Mesendoderm (in vitro differentiated cells): ENCODE measurements at places on chromosomes 4 and X.

DNA sequence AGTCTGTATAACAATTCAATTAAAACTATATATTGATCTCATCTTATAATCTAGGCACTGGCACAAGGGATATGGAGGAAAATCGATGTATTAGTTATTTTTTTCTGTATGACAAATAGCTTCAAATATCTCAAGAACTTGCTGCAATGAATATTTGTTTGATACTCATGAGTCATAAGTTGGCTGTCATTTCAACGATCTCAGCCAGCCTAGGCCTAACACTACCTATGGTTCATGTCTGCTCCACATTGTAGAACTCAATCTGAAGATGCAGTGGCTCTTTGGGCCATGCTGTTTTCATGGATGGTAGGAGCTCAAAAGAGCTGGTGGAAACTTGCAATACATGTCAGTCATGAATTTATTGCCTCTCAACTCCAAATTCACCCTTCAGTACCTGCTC, 44.7 kb downstream of the MAGEB17 start:
- no peak for DNase-seq

DNA sequence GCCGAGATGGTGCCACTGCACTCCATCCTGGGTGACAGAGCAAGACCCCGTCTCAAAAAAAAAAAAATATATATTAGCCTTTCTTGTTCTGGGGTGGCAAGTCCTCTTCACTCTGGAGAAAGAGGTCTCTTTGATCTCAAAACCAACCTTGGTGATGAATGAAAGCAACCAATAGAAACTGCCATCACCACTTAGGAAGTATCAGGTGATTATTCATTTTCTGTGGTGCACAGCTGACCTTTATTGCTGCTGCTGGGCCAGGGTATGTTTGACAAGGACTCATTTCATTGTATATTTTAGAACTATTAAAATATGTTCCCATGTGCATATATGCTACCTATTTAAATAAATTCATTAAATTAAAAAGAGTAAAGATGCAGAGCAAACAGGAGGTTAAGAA, 76.0 kb upstream of the KIT start:
- no peak for DNase-seq

DNA sequence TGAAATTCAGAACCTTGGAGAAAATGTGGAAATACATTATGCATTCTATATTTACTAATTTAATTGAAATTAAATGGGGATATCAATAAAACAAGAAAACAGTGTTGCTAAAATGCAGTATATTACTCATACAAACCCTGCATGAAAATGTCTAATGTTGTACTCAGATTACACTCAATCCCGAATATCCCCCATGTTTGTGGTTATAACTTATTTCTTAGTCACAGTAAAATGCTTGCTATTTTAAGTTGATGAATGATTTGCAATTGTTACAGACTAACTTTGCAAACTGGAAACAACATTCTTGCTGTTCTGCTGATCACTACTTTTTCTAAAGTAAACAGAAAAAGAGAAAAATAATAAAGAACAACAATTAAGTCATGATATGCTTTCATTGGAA, 33.1 kb upstream of the ANXA10 start:
- DNase-seq: no peak

DNA sequence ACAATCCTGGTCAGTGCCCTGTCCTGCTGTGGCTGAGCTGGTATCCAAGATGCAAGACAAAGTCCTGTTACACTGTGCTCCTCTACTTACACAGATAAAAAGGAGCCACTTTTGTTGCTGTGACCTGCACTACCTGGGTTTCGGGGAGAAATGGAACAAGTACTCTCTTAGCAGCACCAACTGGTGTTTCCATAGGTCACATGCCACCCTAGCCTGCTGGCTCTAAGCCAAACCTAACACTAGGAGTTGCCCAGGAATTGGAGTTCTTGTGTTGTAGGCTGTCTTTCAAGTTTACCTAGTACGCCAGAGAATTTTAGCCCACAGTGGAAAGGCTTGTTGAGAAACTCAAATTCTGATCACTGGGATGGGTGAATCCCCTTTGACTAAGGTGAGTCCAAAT, 727.4 kb downstream of the FAM133A start:
- DNase-seq: no peak

- no peak for DNase-seq
Measured at GRCh38 chr4:1336088-1336491, 10.9 kb upstream of the UVSSA start.

DNA sequence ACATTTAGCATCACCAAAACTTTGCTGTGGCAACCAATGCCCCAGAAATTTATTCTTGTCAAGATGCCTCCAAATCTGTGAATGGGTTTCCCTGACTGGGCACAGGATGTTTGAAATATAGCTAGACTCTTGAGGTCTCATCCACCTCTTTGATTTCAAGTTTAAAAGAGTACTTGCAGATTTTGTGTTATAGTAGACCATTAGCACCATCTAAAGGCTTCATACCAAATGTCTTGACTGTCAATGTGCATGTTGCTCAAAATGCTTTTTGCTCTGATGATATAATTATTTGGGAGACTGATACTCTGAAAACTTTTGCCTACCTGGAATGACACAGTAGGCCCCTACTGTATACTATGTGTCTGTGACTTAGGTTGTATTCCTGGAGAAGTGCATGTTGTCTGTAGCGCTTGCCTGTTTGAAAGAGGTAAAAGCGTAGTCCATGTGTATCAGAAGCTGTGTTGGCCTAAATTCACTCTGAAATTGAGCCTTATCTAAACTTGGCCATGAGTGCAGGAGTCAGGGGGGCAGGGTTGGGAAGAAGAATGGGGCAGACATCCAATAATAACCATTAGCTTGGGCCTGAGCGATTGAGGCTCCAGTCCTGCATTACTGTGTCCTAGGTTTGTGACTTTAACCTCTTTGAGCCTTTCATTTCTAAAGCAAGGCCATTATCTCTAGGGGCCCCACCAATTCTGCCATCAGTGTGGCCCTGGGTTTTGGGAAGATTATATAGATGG, 33.8 kb downstream of the NDP start:
- DNase-seq: no peak

GRCh38 chr4:32485956-32486355, 1765.8 kb downstream of the PCDH7 start:
- no peak for DNase-seq
